ENCODE measurements at places on chromosomes 5 and 9. TPM values are rescaled to one million over a fixed set of nuclear protein-coding genes. Genes with fewer than 3 reads are reported as not detected.

DNA sequence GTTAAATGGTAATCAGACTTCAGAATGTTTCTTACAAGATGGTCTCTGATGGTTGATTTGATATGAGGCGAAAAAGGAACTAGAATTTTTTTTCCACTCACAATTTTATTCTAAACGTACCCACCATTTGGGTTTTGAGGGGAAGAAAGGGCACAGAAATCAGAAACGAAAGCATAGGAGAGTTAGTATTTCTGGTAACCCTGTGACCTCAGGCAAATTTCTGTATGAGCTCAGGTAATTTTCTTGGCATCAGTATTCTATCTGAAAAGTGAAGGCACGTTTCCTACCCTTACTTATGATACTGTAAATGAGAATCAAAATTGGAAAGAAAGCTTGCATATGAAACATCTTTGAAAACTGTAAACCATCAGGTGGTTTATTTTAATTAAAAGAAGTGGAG is 26.5 kb downstream of the TMEFF1 start:
- no peaks in the 10 kb centered on the region for H3K4me1 ChIP-seq
- DNase-seq: no peak
- H3K27ac ChIP-seq: no peak overlapping the region
- H3K27me3 ChIP-seq: no peaks in the 10 kb centered on the region
- H3K36me3 ChIP-seq: no peaks in the 10 kb centered on the region
- no peak overlapping the region for H3K4me3 ChIP-seq

DNA sequence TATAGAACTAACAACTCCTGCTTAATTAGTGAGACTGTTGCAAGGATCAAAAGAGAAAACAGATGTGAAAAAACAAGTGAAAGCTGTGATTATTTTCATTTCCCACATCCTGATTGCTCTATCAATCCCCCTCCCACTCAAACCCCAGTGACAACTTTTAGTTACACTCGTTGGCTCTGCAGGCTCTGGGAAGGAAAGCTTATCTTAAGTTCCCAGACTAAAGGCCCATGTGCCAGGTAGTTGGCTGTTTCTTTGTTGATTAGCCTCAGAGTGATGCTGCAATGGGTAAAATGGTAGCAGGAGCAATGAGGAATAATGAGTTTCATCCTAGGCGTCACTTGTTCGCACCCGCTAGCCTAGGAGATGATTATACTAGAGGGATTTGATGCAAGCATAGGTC is 133.3 kb upstream of the IFNE start:
- no peaks in the 10 kb centered on the region for H3K36me3 ChIP-seq
- H3K27me3 ChIP-seq: no peaks in the 10 kb centered on the region
- no peaks in the 10 kb centered on the region for H3K4me1 ChIP-seq
- no peak overlapping the region for H3K4me3 ChIP-seq

DNA sequence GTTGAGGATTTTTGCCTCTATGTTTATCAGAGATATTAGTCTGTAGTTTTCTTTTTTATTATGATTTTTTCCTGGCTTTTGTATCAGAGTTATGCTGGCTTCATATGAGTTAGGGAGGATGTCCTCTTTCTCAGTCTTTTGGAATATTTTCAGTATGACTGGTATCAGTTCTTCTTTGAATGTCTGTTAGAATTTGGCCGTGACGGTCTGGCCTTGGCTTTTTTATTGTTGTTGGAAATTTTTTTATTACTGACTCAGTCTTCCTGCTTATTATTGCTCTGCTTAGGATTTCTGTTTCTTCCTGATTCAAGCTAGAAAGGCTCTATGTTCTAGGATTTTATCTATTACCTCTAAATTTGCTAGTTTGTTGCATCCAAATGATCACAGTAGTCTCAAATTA is 421.9 kb downstream of the CDH10 start:
- DNase-seq: peak; percentile 7
- no peak overlapping the region for H3K27ac ChIP-seq
- H3K36me3 ChIP-seq: no peaks in the 10 kb centered on the region
- no peaks in the 10 kb centered on the region for H3K4me1 ChIP-seq
- H3K27me3 ChIP-seq: no peaks in the 10 kb centered on the region

DNA sequence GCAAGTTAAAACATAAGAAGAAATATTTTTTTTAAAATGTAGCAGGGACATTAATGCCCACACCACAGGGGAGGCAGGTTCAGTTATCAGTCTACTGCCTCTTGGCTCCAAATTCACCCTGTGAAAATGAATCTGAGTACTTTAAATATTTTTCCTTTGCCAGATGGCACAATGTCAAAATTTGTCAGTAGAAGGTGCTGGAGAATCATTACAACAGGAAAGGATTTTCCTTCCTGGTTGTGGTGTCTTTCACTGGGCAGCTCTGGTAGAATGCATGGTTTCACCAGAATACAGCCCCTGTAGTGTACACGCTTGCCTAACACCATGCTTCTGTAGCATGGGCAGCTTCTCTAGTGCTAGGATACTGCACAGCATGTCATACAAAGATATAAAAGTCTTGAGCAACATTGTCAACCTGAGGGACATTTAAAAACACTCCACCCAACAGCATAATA is 9.7 kb upstream of the SREK1 start:
- no peaks in the 10 kb centered on the region for H3K4me1 ChIP-seq
- H3K27ac ChIP-seq: no peak overlapping the region
- no peaks in the 10 kb centered on the region for H3K36me3 ChIP-seq
- peaks cover 2% of the 10 kb centered on the region for H3K27me3 ChIP-seq
- DNase-seq: peak; percentile 8

- peak; percentile 95 for DNase-seq
- no peaks in the 10 kb centered on the region for H3K27me3 ChIP-seq
- peak overlapping the region; percentile 63 for H3K27ac ChIP-seq
- H3K4me3 ChIP-seq: no peak overlapping the region
- peaks cover 15% of the 10 kb centered on the region for H3K4me1 ChIP-seq
- H3K36me3 ChIP-seq: no peaks in the 10 kb centered on the region
Measured at GRCh38 chr9:108142504-108143201, 653.1 kb upstream of the KLF4 start.

GRCh38 chr9:22041775-22042174 is 32.7 kb upstream of the CDKN2B start:
- H3K27me3 ChIP-seq: no peaks in the 10 kb centered on the region
- no peak overlapping the region for H3K27ac ChIP-seq
- H3K4me3 ChIP-seq: no peak overlapping the region
- no peaks in the 10 kb centered on the region for H3K36me3 ChIP-seq
- no peaks in the 10 kb centered on the region for H3K4me1 ChIP-seq
- no peak for DNase-seq

- no peak overlapping the region for H3K27ac ChIP-seq
- no peaks in the 10 kb centered on the region for H3K4me1 ChIP-seq
- no peaks in the 10 kb centered on the region for H3K27me3 ChIP-seq
- no peaks in the 10 kb centered on the region for H3K36me3 ChIP-seq
- no peak overlapping the region for H3K4me3 ChIP-seq
- peak; percentile 1 for DNase-seq
Measured at GRCh38 chr5:61051267-61051666, 106.3 kb downstream of the NDUFAF2 start.

DNA sequence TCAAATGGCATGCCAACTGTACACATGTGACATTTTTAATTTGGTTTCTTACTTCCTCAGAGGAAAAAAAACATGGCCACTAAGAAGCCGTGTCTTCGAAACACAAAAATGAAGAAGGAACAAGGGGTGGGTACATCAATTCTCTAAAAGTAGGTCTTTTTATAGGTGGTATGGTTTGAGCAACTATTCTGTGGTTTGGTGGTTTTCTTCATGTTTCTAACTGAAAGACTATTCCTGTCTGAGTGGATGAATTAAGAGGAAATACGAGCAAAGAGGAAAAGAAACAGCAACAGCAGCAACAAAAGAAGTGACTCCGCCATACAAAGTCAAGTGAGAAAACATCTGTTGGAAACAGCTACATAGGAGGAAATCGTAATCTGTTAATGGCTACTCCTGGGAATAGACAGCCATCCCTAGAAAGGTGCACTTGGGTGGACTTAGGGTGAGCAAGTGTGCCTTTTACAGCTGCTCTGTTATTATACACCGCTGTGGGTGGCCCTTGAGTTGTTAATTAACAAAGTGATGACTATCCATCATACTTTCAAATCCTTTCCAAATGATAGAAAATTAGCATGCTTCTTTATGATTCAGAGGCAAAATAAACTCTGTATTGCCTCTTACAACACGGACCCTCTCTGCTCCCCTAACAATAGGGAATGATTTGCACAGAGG is 575.8 kb downstream of the TLE1 start:
- peak; percentile 74 for DNase-seq
- H3K27me3 ChIP-seq: no peaks in the 10 kb centered on the region
- no peak overlapping the region for H3K4me3 ChIP-seq
- no peaks in the 10 kb centered on the region for H3K36me3 ChIP-seq

- no peak overlapping the region for H3K4me3 ChIP-seq
- no peaks in the 10 kb centered on the region for H3K36me3 ChIP-seq
- H3K4me1 ChIP-seq: peaks cover 32% of the 10 kb centered on the region
- no peak for DNase-seq
Measured at GRCh38 chr5:1003296-1003937, 5.2 kb upstream of the NKD2 start.

DNA sequence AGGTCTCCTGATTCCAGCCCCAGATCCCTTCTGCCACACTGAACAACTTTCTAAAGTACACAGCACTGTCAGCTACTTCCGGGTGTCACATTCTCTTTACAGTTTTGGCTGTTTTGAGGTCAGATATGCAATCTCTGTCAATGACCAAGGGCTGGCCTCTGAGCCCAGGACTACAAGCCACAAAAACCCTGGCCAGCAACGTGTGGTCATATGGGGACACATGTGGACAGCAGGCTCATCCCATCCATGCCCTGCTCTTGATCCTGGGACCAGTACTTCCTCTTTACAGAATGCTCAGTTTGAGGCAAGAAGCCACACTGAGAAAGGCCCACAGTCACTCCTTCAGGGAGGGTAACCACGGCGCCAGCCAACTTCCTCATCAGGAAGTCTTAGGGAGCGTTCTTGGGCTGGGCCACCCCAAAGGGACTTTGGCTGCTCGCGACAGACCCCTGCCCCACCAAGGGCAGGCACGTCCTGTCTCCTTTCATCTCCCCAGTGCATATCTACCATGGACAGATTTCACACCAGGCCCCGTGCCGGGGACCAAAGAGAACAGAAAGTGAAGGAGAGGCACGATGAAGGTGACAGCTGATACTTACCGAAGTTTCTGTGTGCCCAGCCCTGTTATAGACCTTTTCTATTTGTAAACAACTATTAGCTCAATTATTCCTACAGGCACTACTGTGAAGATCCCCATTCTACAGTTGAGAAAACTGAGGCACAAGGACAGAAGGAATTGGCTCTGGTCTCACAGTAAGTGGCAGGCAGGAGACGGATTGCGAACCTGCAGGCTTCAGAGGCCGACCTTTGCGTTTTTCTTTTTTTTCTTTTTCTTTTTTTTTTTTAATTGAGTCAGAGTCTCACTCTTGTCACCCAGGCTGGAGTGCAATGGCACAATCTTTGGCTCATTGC is 37.3 kb downstream of the STK10 start:
- H3K27ac ChIP-seq: no peak overlapping the region
- DNase-seq: peak; percentile 65
- H3K4me3 ChIP-seq: no peak overlapping the region
- peaks cover 15% of the 10 kb centered on the region for H3K4me1 ChIP-seq

GRCh38 chr9:116493183-116493860 is 193.8 kb upstream of the TRIM32 start:
- H3K27me3 ChIP-seq: no peaks in the 10 kb centered on the region
- H3K4me1 ChIP-seq: peaks cover 9% of the 10 kb centered on the region
- no peaks in the 10 kb centered on the region for H3K36me3 ChIP-seq
- no peak overlapping the region for H3K27ac ChIP-seq
- no peak for DNase-seq

DNA sequence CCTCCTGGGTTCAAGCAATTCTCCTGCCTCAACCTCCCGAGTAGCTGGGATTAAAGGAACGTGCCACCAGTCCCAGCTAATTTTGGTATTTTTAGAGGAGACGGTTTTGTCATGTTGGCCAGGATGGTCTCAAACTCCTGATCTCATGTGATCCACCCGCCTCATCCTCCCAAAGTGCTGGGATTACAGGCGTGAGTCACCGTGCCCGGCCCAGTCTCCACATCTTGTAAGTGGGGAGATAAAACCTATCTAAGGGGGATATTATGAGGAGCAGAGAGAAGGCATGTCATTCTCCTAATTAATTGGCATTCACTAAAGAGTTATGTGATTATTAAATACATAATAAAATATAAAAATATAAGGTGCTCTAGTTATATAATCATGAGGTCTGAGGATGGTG is 94.1 kb upstream of the BOD1 start:
- no peaks in the 10 kb centered on the region for H3K27me3 ChIP-seq
- peaks cover 3% of the 10 kb centered on the region for H3K4me1 ChIP-seq
- no peaks in the 10 kb centered on the region for H3K36me3 ChIP-seq
- no peak overlapping the region for H3K4me3 ChIP-seq
- no peak for DNase-seq
- H3K27ac ChIP-seq: no peak overlapping the region

DNA sequence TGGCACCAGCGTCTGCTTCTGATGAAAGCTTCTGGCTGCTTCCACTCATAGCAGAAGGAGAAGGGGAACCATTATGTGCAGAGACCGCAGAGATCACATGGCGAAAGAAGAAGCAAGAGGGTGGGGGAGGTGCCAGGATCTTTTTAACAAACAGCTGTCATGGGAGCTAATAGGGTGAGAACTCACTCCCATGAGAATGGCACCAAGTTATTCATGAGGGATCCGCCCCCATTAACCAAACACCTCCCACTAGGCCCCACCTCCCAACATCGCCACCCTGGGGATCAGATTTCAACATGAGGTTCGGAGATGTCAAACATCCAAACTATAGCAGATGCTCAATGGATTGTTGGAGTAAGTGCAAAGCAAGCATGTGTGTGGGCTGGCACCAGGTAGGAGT is 125.8 kb upstream of the SLIT3 start:
- no peaks in the 10 kb centered on the region for H3K27me3 ChIP-seq
- DNase-seq: peak; percentile 13
- no peak overlapping the region for H3K4me3 ChIP-seq
- H3K36me3 ChIP-seq: no peaks in the 10 kb centered on the region

DNA sequence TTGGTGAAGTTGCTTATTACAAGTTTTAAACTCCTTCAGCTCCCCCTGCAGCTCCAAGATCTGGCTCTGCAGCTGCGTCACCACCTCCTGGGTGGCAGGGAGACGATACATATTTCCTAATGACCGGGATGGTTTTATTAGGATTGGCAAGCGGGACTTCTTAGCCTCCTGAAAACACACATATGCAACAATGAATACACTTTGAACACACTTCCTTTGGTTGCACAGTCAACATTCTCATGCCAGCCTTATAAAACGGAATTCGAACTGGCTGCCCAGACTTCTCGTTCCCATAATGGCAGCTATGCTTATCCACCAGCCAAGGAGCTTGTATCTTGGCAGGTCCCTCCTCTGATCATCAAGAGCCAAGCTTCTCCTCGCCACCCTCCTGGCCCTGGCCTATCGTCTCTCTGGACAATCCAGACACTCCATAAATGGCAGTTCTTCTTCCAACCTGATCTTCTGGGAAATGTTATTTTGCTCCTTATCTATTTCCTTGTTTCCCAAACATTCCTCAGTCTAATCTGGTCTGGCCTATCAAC is 131.9 kb downstream of the CDK5RAP2 start:
- no peak for DNase-seq
- H3K27me3 ChIP-seq: no peaks in the 10 kb centered on the region
- H3K36me3 ChIP-seq: peaks cover 46% of the 10 kb centered on the region
- no peak overlapping the region for H3K4me3 ChIP-seq
- H3K27ac ChIP-seq: no peak overlapping the region

GRCh38 chr5:57685516-57686255 is 203.1 kb upstream of the ACTBL2 start:
- DNase-seq: no peak
- H3K27me3 ChIP-seq: no peaks in the 10 kb centered on the region
- no peaks in the 10 kb centered on the region for H3K36me3 ChIP-seq
- H3K27ac ChIP-seq: no peak overlapping the region
- H3K4me1 ChIP-seq: no peaks in the 10 kb centered on the region

WDR31 gene
- polyA plus RNA-seq: 2.2 TPM

ARAP3 gene
- polyA plus RNA-seq: 13.4 TPM

SLC6A7 gene
- polyA plus RNA-seq: 0.62 TPM

ENTR1 gene
- 28.9 TPM for polyA plus RNA-seq

SIT1 gene
- 0.21 TPM for polyA plus RNA-seq
